Tibial nerve (tissue), 4 donors: ENCODE measurements at places on chromosomes 16 and 17. TPM values are rescaled to one million over a fixed set of nuclear protein-coding genes. Genes with fewer than 3 reads are reported as not detected.
A peak's percentile ranks its signal among the peaks of the same experiment; 100 is the strongest.

DNA sequence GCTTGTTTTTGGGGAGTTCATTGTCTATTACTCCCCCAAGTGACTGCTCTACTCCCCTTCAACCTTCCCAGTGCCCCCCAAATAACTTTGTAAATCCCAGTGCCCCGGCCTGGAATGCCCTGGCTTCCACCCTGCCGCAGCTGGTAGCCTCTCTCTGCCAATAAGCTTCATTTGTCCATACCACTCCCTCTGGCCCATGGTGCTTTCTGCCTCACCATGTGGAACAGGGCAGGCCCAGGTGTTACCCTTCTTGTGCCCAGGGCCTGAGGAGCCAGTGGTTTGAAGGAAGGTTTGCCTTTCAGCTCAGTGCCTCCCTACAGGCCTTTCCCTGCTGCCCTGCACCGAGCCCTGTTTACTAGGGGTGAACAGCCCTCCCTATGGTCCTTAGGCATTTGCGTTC lies 134.2 kb downstream of the AATF start:
- DNase-seq = no peak

DNA sequence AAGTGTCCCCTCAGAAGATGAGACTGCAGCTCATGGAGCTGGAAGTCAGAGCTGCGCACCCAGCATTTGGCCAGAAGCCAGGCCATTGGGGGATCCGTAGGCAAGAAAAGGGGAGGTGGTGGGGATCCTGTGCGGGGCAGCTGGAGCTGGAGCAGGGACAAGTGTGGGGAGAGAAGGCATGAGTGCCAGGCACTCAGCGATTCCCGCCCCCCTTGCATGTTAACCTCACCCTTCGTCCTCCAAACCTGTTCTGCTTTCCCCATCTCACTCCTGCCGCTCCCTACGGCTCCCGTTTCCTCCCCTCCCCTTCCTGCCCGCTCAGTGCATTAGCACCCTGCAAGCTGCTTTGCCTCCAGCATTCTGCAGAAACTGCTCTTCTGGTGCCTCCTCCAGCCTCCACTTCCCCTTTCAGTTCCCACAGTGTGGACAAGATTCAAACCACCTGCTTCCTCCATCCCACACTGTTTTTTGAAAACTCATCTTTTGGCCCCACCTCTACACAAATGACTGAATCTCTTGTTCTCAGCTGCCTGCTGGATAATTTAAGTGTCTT lies 5.6 kb downstream of the ALOX15 start:
- DNase-seq = no peak

DNA sequence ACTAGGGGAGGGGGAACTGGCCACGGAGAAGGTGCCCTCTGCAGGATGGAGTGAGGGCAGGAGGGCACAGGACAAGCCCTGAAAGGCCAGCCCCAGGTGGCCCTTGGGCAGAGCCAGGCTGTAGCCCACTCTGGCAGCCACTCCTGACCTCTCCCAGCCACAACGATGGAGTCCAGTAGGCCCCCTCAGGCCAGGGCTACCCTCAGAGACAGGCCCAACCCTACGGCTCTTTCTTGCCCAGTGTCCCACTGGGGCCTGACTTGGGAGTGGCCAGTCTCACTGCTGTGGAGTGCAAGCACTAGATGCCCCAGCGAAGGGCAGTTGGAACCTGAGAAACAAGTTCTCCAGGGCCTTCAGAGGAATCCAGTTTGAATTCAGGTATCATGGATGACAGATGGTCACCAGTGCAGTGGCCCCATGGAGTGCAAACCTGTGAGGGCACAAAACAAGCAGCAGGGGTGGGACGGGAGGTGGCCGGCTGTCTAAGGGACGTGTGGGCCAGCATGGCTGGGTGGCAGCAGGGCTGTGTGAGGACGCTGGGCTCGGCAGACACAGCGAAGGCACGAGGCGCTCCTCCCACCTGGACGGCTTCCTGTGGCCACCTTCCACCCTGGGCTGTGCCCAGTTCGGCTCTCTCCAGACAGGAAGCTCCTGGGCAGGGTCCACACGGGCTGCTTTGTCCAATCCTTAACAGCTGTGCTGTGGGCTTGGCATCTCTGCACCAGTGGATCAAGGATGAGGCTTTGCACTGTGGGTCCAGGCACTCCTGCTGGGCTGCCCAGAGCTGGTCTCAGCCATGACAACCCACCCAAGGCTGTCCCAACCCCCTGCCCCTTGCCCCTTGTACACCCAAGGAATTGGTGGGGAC lies 72.1 kb downstream of the AMFR start:
- DNase-seq = peak; percentile 6

DNA sequence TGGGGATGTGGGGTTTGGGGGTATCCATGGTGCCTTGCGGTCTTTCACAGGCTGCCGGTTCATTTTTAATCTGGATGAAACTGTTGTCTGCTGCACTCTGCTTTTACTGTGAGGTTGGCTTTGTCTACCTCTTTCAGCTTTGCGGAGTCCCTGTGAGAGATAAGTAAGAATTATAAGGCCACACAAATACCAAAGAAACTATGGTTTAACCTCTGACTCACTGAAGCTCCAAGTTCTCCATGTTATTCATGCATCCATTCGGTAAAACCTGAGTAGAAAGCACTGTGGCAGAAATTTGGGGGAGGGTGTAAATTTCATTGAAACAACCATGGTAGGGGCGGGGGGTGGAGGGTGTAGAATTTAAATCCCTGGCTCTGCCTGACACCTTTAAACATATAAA lies 30.5 kb downstream of the KIAA0753 start:
- no peak for DNase-seq

- no peak for DNase-seq
These were observed 11.6 kb downstream of the WIPF2 start for GRCh38 chr17:40230670-40231069.

DNA sequence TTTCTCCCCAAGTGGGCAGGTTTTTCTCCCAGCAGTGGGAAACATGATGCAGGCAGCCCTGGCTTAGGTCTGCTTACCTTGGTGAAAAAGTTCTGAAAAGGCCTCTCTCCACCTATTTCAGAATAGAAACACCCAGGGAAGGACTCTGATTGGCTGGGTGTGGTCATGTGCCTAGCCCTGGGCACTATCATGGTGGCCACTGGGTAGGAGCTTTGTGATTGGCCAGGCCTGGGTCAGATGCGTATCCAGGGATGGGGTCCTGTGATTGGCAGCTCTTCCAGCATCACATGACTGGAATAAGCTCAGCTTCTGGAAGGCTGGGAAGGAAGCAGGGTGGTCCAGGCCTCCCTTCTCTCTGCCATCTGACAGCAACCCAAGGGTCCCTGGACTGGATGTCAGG lies 53.5 kb downstream of the ZDHHC7 start:
- no peak for DNase-seq

- DNase-seq = no peak
These were observed 79.3 kb upstream of the HSBP1 start for GRCh38 chr16:83728492-83728891.

DNA sequence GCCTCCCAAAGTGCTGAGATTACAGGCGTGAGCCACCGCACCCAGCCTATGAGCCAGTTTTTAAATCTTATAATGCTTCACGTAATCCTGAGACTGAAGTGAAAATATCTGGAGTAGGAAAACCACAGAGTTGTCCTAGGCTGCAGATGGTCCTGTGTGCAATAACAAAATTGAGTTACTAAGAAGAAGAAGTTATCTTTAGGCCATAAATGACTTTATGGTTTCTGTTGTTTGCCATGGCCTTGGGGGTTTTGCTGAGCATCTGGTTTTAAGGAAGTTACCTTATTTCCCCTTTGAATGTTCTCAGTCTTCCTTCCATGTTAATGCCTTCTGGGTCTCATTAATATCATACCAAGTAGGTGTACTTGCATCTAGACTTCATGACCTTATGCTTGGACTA lies 16.5 kb downstream of the NMT1 start:
- DNase-seq = no peak

- no peak for DNase-seq
These were observed 52.2 kb upstream of the HAPSTR1 start for GRCh38 chr16:9039210-9039609.

GRCh38 chr17:49482144-49482817 lies 12.8 kb upstream of the NGFR start:
- no peak for DNase-seq

GRCh38 chr17:37461668-37462067 lies 28.0 kb upstream of the DUSP14 start:
- DNase-seq = no peak

DNA sequence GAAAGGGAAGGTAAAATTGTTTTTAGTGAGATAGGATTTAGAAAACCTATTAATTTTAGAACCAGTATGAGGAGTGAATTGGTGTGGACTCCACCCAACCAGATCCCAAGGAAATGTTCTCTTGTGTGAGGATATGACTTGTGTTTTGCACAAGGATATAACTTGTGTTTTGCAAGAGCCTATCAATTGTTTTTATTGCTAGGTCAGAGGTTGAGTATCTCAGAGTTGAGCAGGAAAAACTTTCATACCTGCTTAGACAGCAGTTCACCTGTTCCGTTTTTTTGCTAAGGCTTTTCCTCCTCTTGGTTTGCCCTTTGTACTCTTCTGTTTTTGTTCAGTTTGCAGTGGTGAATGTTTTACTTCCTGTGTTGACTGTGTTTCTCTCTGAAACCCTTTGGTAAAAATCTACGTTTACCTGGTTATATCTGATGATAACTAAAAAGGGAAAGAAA lies 5.1 kb downstream of the NBR1 start:
- no peak for DNase-seq

DNA sequence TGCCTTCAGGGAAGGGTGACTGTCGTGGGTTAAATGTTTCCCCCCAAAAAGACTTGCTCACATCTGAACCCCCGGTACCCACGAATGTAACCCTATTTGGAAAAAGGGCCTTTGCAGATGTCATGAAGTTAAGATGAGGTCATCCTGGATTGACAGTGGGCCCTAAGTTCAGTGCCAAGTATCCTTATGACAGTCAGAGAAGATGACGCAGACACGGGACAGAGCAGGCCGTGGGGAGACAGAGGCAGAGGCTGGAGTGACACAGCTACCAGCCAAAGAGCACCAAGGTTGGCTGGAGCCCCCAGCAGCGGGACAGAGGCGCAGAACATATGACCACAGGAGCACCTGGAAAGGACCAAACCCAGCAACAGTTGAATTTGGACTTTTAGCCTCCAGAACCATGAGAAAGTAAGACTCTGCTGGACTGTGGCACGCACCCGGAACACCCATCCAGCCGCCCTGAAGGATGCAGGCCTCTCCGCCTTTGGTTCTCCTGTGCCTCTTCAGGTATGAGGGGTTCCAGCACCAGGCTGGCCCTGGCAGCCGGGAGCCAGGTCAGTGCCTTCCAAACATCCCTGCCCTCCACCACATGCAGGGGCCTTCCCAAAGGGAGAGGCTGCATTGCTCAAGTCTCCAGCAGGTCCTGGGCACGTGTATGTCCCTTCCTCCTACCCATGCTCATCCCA lies 104.0 kb downstream of the FOXL1 start:
- no peak for DNase-seq

DNA sequence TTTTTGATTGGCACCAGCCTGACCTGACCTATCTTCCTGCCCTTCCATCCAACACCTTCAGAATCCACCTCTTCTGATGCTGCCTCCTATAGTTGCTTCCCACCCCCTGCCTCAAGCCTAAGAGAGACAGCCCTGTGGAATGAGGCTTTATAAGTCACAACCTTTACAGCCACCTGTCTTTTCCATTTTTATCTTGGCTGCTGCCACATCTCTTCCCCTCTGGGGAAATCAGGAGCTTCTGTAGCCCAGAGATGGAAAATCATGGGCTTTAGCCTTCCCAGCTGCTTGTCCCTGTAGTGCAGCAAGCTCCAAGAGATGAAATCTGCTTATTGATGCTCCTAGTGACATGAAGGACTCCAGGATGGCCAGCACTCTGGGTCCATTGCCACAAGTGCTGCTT lies 18.7 kb downstream of the PHAF1 start:
- no peak for DNase-seq

DNA sequence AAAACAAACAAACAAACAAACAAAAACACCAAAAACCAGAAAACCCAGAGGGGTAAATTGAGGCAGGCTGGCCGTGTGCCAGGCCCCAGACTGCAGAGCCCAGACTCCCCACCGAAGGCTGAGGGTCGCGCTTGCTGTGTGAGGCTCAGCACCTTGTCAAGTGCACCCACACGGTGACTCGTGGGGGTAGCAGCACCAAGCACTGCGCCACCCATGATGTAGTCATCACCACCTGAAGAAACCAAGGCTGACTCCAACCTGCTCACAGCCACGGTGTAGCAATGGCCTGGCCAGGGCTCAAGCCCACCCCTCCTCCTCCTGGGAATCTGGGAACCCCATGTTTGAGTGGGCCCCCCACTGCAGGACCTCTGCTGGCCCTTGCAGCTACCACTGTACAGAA lies 11.9 kb downstream of the MCRIP1 start:
- no peak for DNase-seq

GRCh38 chr17:74045608-74046280 lies 157.7 kb upstream of the RPL38 start:
- DNase-seq = no peak

GRCh38 chr17:42997984-42998938 lies at the start of gene RPL27:
Gene RPL27 (plus strand): TSS chr17:42998419. CDS start chr17:42998751, 332 bp downstream.
- DNase-seq = peak; percentile 98

GRCh38 chr16:17019366-17019765 lies 451.4 kb downstream of the XYLT1 start:
- no peak for DNase-seq

GRCh38 chr17:9247401-9247938 lies 226.2 kb downstream of the NTN1 start:
- DNase-seq = no peak

DNA sequence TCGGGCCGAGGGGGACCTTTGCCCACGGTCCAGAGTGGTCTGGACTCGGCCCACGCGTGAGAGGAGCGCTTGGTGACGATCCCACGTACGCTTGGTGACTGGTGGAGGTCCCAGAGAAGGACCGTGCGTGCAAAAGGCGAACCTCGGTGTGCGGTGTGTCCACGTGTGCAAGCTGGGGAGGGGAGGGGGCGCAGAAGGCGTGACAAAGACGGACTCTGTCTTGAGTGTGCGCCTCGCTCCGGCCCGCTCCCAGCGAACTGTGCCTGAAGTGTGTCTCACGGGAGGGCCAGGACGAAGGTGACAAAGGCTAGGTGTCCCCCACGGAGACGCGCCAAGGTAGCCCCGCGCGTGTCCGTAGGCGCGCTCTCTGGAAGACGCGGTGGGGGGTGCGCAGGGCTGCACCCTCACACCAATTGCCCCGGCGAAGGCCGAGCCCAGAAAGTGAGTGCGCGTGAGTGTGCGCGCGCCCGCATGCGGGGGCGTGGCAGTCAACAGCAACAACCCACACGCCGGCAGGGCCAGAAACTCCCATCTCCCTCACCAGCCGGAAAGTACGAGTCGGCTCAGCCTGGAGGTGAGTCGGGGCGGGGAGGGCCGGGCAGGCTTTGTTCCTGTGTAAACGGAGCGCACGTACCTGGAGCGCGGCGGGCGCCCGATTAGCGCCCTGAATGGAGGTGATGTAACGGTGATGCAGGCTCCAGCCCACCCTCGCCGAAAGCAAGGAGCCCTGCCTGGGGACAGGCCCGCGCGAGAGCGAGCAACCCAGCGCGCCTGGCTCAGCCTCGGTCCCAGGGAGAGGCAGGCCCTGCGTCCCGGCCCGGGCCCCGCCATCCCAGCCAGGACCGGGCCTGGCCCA lies at the start of gene GPRC5C:
TSS of gene GPRC5C (plus strand) at position 521 of the 856 bp plus-strand sequence. CDS start 7,689 bp downstream, outside the sequence.
- peak; percentile 67 for DNase-seq

Gene SLFN11
- 46.3 TPM for total RNA-seq

Gene TPSAB1
- total RNA-seq = 67.7 TPM

Gene TBC1D28
- not detected for total RNA-seq

Gene EPOP
- 5.5 TPM for total RNA-seq

Gene CACNG4
- not detected for total RNA-seq

Gene KCNJ2
- 2.7 TPM for total RNA-seq

Gene EVPL
- 2.1 TPM for total RNA-seq

Gene TP53TG3F
- not detected for total RNA-seq

Gene CNGB1
- total RNA-seq = not detected
